ENCODE measurements at places on chromosomes 6 and 20. TPM values are rescaled to one million over a fixed set of nuclear protein-coding genes. Genes with fewer than 3 reads are reported as not detected.

GRCh38 chr6:146997062-146997461 is 207.2 kb upstream of the STXBP5 start:
- no peak for DNase-seq

DNA sequence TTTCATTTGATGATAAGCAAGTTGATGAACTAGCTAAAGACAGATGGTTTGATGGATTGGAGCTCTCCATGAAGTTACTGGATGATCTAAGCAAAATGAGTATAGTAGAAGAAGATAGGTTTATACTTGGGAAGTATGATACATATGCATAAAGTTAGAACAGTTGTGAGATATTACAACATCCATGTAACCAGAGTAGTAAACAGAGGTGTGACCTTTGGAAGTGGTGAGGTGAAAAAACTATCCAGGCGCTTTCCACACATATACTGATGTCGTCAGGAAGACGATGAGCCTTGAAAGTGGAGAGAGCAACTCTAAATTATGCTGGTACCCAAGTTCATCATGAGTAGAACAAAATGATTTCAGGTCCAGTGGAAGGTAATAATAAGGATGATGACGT is 271.0 kb downstream of the PTPRK start:
- DNase-seq = no peak

GRCh38 chr20:49482621-49483017 is at the start of gene KCNB1:
TSS of gene KCNB1 (minus strand) at chr20:49482668. CDS start at chr20:49482480, 188 bp downstream.
- DNase-seq = peak; percentile 57

GRCh38 chr20:52724541-52724940 is 247.6 kb upstream of the TSHZ2 start:
- no peak for DNase-seq

- no peak for DNase-seq
These were observed 64.6 kb downstream of the CAP2 start for GRCh38 chr6:17457956-17458355.

GRCh38 chr6:110547266-110547964 is 71.0 kb upstream of the SLC22A16 start:
- no peak for DNase-seq

DNA sequence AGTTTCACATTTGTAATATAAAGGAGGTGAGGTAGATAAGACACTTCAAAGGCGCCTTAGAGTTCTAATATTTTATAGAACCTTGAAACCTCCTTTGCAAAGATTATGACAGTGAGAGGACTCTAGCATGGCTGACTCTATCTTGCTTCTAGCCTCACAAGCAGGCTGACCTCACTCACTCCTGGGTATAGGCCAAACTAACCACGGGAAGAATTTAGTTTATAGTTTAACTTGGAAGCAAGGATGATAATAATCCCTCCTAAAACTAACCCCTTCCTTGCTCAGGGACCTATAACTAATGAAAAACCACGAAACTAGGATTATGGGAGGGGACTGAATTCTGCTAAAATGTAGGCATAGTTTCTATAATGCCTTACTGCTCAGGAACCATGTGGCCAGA is 84.3 kb downstream of the FILIP1 start:
- no peak for DNase-seq

Gene PACSIN1
- 0.29 TPM for total RNA-seq

GRCh38 chr6:25312034-25312620 is 33.0 kb downstream of the CARMIL1 start:
- DNase-seq = no peak

- peak; percentile 73 for DNase-seq
These were observed 4.2 kb downstream of the BRD2 start for GRCh38 chr6:32972353-32973143.

Gene METTL24
- not detected for total RNA-seq

Gene PROKR2
- total RNA-seq = not detected
